ENCODE measurements at places on chromosomes 7 and 10.
A peak's percentile ranks its signal among the peaks of the same experiment; 100 is the strongest.

- DNase-seq = no peak
Measured at GRCh38 chr10:28881171-28881882, 204.0 kb downstream of the BAMBI start.

- no peak for DNase-seq
Measured at GRCh38 chr7:110885474-110885873, 205.5 kb upstream of the LRRN3 start.

DNA sequence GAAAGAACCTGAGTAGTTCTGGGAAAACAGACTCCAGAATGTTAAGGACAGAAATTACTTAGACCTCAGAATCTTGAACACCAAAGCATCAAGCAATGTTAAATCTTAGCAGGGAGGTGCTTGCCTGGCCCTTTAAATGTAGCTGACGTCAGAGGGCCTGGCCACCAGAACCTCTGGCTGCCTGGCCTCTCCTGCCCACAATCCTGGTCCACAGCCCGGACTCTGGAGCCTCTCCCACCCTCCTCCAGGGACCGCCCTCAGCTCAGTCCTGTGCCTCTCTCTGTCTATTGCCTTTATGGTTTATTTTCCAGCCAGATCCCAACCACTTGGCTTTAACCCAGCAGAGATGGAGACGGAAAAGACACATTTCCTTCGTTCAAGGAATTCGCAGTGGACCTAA lies 42.2 kb upstream of the EGR2 start:
- no peak for DNase-seq

DNA sequence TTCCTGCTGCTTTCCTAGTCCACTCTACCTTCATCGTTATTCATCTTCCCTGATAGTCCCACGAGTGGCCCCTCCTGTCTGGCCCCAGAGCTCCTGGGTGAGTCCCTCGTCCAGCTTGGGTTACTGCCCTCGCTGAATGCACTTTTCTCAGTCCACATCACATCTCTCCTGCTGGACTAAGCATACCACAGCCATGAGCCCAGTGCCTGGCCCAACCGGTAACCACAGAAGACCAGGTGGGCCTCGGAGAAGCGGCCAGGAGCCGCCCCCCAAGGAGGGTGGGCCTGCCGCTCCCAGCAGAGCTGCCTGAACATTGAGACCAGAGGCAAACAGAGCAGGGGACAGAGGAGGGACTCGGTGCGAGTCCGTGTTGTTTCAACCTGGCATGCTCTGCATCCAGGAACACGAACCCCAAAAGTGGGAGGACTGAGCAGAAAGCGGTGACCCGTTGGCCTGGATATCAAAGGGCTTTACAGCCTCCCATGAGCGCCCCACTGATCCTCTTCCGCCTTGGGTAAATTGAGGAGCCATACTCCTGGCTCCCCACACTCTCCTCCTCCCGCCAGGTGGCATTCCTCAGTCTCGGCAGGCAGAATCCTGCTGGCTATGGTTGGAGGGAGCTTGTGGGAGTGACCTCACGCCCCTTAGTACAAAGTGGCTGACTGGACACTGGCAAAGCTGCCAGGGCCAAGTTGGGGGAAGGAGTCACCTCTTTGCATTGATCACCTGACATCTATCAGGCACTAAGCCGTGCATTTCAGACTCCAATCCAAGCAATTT lies 13.3 kb downstream of the TMEM72 start:
- DNase-seq = no peak

DNA sequence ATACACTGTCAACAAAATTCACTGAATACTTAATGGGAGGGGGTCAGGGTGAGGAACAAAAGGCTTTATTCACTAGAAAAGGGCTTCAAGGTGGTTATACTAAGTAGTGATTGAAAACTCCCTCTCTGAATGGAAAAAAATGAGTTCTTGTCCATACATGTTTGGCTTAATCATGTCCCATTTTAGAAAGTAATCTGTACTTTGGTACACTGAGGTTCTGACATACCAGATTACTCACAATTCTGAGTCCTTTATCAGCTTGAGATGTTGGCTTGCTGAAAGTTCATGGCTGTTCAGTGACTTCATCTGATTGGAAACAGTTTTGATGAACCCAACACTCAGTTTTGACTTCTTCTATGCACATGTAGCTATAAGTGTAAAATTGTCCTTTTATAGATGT lies 12.8 kb upstream of the NOBOX start:
- DNase-seq = no peak

DNA sequence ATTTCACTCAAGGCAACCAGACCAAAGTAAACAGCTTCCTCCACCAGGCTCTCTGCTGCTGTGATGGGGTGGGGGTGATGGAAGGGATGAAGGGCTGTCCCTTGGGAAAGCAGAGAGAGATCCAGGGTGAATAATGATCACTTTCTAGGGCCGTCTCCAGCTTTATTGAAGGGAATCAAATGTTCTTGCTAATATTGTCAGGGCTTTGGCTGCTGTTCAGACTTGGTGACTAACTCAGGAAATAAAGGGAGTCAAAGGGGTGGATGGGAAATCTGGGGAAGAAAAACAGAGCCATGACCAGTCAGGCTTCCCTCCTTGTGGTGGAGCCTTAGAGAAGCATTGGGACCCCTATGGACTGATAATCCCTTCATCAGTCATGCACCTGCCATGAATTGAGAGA lies 196.2 kb upstream of the AGK start:
- DNase-seq = no peak

- DNase-seq = no peak
Measured at GRCh38 chr10:118584181-118584954, 11.1 kb downstream of the PRLHR start.

DNA sequence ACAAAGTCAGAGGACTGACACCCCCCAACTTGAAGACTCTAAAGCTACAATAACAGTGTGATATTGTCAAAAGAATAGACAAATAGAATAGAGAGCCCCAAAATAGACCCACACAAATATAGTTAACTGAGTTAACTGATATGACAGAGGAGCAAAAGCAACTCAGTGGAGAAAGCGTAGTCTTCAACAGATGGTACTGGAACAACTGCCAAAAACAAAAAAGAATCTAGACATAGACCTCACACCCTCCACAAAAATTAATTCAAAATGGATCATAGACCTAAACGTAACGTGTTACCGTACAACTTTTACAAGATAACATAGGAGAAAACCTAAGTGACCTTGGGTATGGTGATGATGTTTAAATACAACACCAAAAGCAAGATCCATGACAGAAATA lies 28.6 kb upstream of the PWWP2B start:
- DNase-seq = no peak

DNA sequence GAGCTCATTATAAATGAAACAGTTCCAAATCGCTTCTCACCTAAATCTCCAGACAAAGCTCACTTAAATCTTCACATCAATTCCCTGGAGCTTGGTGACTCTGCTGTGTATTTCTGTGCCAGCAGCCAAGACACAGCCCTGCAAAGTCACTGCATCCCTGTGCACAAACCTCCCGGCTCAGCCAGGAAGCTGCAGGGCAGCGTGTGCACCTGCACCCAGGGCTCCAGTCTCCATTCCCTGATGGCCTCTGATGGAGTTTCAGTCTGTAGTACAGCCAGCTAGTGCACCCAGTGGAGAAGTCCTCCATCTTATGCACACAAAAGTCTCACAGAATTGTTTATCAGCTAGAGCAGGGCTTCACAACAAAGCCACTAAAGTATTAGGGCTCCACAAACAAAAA lies 51.1 kb upstream of the PRSS58 start:
- no peak for DNase-seq

- DNase-seq = no peak
Measured at GRCh38 chr10:122281751-122282150, 10.7 kb downstream of the BTBD16 start.

DNA sequence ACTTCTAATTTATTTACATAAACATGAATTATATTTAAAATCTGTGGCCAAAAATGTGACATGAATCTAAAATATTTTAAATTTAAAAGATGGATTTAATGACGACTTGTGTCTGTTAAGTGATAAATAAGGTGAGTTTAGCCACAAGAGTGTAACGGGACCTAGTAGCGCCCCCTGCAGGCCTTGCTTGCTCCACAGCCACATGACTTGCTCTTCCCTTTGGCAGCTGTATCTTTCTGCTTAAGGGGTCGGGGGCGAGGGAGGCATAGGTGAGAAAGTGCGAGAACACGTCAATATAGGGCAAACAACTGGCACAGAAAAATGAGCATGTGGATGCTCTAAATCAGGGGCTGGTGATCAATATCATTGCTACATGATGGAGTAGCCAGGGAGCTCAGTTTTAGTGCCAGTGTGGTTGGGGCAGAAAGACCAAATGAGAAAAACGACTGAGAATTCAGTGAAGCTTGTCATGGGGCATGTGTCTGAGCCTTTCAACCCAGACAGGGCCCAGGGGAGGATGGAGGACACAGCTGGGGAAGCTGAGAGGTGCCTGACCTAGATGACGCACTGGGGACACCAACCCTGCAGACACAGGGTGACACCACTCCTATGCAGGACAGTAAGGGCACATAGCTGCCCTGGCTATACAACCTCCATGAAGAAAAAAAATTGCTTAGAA lies 49.8 kb downstream of the PAXIP1 start:
- DNase-seq = peak; percentile 54

- DNase-seq = no peak
Measured at GRCh38 chr10:35027567-35027966, 62.6 kb downstream of the CUL2 start.

DNA sequence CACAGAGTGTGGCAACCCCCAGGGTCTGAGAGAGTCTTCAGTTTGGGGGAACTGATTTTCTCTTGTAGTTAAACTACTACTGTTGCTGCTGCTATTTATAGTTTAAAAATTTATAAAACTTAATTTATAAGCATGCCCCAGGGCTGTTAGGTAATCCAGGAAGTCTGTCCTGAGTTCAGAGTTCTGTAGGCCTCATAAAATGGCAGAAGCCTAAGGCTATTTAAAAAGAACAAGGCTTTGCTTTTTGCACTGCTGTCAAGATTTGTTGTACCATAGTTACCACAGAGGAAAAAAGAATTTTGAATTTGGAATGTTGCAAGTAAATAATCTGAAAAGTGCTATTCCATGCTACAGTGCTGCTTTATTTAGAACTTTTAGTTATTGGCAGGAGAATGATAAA lies 66.1 kb downstream of the AGK start:
- no peak for DNase-seq

DNA sequence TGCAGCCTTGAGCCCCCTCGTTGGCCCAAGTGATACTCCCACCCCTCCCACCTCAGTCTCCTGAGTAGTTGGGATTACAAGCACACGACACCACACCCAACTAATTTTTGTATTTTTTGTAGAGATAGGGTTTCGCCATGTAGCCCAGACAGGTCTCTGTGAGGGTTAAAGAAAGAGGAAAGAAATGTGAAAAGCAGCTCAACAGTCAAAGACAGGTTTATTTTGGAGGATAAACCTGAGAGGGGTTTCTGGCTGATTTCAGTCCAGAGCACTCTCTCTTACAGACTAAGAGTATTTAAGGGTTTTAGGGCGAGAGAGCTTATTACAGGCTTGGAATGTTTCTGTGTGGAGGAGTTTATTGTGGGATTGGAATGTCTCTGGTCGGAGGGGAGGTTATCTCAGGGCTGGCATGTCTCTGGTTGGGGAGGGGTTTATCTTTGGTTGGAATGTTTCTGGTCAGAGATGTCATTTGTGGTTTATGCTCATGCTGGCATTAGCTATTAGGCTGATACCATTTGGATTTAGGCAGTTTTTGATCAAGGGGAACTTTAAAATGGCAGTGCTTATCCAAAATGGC lies 26.1 kb upstream of the SNX10 start:
- DNase-seq = no peak

DNA sequence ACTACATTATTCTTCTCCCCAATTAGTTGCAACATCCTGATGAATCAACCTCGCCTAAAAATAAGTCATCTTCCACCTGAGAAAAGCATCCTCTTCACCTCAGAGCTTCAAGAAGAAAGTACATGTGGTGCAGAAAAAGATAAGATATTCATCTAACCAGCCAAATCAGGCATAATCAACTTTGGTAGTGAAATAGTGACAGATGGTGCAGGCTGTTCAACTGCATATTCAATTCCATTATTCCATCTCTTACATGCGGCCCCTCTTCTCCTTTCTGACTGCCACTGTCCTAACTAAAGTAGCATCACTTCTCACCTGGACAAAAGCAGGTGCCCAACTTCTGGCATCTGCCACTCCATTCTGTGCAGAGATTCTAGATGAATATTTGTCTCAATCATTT lies 148.4 kb upstream of the STEAP1 start:
- no peak for DNase-seq

DNA sequence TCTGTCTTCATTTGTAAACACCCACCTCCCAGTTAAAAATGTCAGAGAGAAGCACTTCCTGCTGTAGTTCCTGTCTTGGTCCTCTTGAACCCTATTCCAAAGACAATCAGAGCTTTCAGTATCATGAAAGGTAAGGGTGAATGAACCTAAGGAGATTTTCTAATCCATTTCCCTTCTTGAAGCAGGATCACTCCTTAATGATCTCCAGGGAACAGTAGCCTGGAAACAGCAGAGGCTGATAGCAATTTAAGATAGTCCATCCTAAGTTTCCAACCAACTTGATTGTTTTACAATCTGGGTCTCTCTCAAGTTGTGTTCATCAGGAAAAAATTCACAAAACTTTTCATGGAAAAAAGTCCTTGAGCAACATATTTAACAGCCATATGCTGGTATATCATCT lies 273.6 kb downstream of the NEBL start:
- DNase-seq = no peak

- DNase-seq = no peak
Measured at GRCh38 chr7:22113041-22113440, 167.3 kb upstream of the CDCA7L start.

DNA sequence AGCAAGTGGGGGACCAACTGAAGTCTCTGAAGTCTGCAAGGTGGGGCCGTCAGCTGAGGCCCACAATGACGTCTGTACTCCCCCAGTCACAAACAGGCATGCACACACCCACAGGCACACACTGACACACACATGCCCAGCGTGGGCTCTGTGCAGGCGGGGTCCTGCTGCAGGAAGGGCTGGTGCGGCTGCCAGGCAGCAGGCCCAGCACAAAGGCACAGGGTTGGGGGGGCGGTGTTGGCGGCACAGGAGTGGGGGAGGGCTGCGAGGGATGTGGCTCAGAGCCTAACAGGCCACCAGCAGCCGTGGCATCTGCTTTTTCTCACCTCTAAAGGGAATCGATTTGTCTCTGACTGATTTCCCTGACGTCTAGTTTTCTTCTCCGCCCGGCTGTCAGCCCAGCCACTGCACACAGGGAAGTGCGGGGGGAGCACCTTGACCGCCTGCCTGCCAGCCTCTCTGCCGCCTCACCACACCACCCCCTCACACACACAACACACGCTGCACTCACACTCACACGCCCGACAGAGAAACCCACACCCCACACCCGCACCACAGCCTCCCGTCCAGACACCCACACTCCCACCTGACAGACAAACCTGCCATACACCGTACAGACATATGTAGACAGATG lies 43.5 kb upstream of the ZMIZ1 start:
- peak; percentile 32 for DNase-seq

DNA sequence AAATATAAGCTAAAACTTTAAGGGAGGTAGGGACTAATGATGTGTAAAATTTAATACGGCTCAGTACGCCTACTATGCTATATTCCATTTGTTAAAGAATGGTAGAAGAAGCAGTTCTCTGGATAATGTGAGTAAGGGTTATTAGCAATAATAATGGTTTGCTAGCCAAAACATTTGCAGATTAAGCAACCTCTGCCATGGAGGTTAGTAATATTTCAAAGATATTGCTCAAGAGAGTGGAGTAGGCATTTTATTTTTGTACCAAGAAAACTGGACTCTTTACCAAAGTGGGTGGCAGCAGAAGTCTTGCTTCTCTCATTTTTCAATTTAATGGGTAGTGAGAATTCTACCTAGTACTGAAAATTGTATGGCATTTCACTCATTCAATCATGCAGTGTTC lies 158.9 kb upstream of the TMEM106B start:
- DNase-seq = no peak

GRCh38 chr7:89334797-89335196 lies 539.3 kb upstream of the TEX47 start:
- DNase-seq = no peak
